Activated naive CD4-positive, alpha-beta T cell treated with anti-CD3 and anti-CD28 coated beads for 36 hours (primary cell): ENCODE measurements at places on chromosomes 7 and 10. TPM values are rescaled to one million over a fixed set of nuclear protein-coding genes. Genes with fewer than 3 reads are reported as not detected.
A peak's percentile ranks its signal among the peaks of the same experiment; 100 is the strongest.

Gene TMEM60
- 11.1 TPM for total RNA-seq

GRCh38 chr10:7767209-7767608 is 20.6 kb downstream of the KIN start:
- no peak for DNase-seq

DNA sequence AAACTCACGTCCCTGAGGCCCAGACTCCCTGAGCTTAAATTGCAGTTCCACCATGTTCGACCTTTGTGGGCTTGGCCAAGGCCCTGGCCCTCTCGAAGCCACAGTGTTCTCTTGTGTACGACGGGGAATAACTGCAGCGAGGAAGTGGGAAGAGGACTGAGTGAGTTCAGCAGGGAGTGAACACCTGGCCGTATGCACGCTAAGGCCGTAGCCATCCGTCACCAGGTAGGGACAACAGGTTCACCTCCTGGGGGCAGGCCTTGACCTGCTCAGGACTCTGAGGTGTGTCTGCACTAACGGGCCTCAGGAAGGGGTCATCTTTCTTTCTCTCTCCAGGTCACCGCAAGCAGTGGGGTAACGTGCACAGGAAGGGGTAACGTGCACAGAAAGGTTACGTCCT is 67.2 kb upstream of the CTBP2 start:
- no peak for DNase-seq

Gene GPR15LG
- not detected for total RNA-seq

GRCh38 chr10:15485684-15486316 is 114.7 kb upstream of the FAM171A1 start:
- no peak for DNase-seq

GRCh38 chr10:5977471-5978229 is at the start of gene IL15RA:
Gene IL15RA (minus strand): TSS chr10:5977543. CDS start chr10:5977492, 51 bp downstream.
- DNase-seq, result peak; percentile 91

Gene PDLIM1
- 0.27 TPM for total RNA-seq

Gene AFAP1L2
- 0.86 TPM for total RNA-seq

GRCh38 chr10:133121479-133121878 is 33.8 kb downstream of the ADGRA1 start:
- no peak for DNase-seq

Gene PDE1C
- total RNA-seq, result not detected

Gene NUPR2
- not detected for total RNA-seq

Gene PVRIG
- 22.8 TPM for total RNA-seq

DNA sequence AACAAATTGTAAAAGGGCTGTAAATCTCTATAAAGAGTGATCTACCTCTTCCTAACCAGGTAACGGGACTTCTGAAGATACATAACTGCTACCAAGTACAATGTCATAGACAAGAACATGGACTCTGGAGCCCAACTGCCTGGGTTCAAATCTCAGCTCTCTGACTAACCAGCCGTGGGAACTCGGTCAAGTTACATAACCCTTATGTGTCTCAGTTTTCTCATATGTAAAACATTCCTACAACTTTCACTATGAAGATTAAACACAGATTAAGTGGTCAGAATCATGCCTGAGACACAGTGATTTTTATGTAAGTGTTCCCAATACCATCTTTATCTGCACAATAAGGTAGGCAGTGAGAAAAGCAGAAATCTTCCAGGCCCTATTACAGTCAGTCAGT is 52.6 kb downstream of the ITGB1 start:
- DNase-seq, result no peak

GRCh38 chr7:84196084-84196503 is 1.5 kb upstream of the SEMA3A start:
- DNase-seq, result no peak

GRCh38 chr10:116111483-116112095 is 161.4 kb downstream of the GFRA1 start:
- DNase-seq, result no peak

Gene SRGN
- total RNA-seq, result 197 TPM

Gene NPC1L1
- total RNA-seq, result not detected

Gene NKX6-2
- total RNA-seq, result not detected

Gene EGFR
- total RNA-seq, result not detected

Gene SPDYE2
- not detected for total RNA-seq

Gene GBX1
- not detected for total RNA-seq

GRCh38 chr7:141158561-141158960 is 84.7 kb downstream of the TMEM178B start:
- no peak for DNase-seq

Gene MPLKIP
- total RNA-seq, result 38.8 TPM

Gene PHYHIPL
- total RNA-seq, result not detected

GRCh38 chr7:50369143-50370026 is 64.9 kb downstream of the IKZF1 start:
- peak; percentile 67 for DNase-seq

Gene ARL5B
- 14.1 TPM for total RNA-seq

DNA sequence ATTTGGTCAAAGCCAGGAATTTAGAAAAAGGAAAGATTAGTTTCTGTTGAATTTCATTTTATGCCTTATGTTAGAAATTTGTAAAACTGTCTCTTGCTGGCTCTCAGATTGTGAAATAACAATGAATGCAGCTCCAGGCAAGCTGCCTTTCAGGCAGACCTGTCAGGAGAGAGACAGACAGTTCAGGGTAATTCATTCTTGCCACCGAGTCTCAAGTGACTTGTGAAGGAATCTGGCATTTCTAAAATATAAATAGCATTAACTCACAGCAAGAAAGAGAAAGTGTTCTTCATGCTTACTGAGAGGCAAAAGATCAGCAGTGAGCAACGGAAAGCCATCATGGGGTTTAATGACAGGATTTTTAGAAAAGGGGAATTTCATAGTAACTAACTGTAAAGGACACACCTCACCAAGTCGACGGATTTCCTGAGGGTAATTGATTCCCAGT is 442.3 kb upstream of the AKR1E2 start:
- DNase-seq, result no peak

Gene EPHB6
- 22.1 TPM for total RNA-seq

- no peak for DNase-seq
Measured at GRCh38 chr7:73952266-73952665, 75.7 kb upstream of the ELN start.

DNA sequence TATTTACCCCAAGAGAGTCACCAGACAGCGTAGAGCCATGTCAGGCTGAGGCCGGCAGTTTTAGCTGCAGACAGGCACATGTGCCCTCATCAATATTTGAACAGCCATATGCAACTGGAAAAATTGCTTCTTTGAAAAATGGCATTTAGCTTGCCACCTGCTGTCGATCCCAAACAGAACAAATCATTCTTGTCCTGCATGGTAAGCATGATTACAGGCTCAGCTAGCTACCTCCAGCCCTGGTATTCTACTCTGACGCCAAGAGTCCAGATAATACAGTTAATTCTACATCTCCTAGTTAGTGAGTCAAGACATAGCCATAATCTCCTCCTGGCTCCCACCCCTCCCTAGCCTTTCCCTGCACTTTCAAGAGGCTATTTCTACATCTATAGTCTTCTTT is 7.7 kb downstream of the CREB3L2 start:
- DNase-seq, result no peak

Gene GPR26
- not detected for total RNA-seq

GRCh38 chr7:15131661-15132060 is 229.1 kb upstream of the DGKB start:
- DNase-seq, result no peak
